Tongue (tissue), 3 donors: ENCODE measurements at places on chromosomes 1 and 21.

- no peak for DNase-seq
These were observed 131.6 kb upstream of the MROH9 start for GRCh38 chr1:170803711-170804110.

- DNase-seq = peak; percentile 67
These were observed 13.2 kb upstream of the MAP1LC3C start for GRCh38 chr1:242011894-242012660.

DNA sequence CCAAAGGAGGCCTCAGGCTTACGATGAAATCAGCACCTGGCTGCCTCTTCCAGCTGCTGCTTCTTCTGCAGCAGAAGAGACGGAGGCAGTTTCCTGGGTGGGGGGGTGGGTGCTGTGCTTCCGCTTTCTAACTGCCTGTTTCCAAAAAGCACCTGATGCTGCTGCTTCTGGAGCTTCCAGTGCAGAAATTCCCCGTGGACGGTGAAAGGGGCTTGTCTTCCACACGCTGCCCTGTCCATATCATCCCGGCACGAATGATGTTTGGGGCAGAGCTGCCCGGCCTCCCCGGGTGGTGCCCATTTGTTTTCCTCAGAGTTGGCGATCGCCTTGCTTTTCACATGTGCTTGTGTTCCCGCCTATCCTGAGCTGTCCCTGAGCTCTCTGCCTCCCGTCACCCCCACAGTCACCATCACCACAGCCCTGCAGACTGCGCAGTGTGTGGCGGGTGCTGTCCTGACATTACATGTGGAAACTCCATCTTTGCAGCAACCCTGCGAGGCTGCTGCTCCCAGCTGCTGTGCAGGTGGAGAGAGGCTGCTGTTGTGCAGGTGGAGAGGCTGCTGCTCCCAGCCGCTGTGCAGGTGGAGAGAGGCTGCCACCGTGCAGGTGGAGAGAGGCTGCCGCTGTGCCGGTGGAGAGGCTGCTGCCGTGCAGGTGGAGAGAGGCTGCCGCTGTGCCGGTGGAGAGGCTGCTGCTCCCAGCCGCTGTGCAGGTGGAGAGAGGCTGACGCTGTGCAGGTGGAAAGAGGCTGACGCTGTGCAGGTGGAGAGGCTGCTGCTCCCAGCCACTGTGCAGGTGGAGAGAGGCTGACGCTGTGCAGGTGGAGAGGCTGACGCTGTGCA lies 1.8 kb downstream of the TTLL10 start:
- DNase-seq = no peak

DNA sequence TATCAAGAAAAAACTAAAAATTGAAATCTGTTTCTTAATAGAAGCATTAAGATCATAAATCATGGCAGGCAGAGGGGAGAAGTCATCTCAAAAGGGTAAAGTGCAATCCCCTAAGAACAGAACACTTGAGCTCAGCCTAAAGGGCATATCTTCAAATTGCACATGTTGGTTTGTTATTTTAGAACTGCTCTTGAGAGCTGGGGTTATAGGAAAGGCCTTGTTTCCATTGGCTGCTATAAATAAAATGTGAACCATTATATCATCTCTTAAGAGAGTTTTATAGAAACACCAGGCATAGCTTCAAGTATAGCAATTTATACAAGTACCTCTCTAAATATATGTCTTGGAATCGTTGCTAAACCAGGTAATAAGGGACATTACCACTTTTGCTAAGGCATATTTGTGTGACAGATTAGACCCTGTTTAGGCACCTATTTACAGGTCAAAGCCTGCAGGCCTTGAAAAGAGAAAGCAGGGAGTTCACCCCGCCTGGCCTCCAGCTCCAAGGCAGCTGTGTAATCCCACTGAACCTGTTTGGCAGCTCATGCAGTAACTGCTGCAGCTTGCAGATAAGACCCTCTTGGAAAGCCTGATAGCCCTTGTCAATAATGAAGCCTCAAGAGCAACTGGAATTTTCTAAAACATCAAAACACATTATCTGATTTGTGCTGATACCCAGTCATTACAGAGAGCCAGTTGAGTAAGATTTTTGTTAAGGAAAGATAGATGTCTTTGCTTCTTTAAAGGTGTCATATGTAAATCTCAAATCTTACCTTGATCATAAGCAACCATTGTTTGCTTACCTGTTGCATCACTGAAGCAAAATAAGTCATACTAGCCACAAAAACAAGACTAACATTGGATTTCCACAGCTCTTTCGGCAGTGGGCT lies 24.2 kb upstream of the SYDE2 start:
- peak; percentile 81 for DNase-seq

DNA sequence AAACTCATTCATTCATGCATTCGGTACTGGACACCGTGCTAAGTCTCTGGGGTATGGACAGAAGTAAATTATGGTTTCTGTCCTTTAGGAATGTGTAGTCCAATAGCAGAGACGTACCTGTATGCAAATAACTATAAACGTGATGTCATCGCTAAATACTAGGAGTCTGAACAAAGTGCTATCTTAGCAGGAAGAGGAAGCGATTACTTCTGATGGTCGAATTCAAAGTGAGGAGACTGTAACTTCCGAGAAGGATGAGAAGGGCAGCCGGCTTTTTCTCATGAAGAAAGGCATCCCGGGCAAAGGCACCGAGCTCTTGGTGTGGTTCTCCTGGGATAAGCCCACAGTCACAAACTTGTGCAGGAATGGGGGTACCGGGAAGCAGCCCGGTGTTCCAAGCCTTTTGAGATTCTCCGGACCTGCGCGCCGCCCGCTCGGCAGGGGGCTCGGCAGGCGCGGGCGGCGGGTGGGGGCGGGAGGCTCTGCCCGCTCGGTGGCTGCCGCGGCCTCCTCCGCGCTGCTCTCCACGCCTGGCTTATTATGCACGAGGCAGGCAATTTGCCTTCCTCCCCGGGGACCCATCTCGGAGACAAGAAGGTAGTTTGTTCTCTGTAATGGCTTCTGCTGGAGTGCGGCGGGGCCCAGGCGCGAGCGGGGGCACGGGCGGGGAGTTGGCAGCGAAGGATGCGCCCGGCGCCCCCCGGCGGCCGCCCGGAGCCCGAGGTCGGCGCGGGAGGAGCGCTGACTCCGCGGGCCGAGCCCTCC lies 67.5 kb upstream of the CD1D start:
- DNase-seq = peak; percentile 69

GRCh38 chr1:112514901-112515300 lies 6.1 kb downstream of the WNT2B start:
- DNase-seq = no peak

- no peak for DNase-seq
These were observed 112.1 kb downstream of the RUNX1 start for GRCh38 chr21:34936883-34937563.

DNA sequence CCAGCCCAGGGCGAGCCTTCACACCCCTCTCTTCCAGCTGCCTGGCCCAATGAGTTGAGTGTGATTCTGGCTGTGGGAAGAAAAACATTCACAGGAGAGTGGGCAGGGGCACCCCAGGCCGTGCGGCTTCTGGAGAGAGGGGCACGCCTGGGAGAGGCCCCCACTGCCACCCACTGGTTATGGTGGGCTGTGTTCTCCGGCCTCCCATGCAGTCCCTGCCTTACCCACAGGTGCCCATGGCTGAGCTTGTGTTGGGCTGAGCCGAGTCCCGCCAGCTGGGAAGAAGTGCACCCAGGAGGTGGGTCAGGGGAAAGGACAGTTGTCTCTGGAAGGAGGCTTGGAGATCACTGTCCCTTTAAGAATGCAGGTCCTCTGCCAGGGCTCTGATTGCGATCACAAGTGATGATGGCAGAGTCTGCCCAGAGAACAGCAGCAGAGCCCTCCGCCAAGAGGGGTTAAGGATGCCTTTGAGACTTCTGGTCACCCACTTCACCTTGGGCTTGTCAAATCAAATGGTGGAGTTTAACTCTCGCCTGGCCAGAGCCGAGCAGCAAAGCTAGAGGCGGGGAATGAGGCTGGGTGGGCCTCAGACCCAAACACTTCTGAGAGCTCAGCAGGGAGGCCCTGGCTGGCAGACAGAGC lies 124.7 kb upstream of the ARHGEF16 start:
- DNase-seq = peak; percentile 35
